Germinal center (tissue), 1 donor: ENCODE measurements at places on chromosomes 13 and 19.

DNA sequence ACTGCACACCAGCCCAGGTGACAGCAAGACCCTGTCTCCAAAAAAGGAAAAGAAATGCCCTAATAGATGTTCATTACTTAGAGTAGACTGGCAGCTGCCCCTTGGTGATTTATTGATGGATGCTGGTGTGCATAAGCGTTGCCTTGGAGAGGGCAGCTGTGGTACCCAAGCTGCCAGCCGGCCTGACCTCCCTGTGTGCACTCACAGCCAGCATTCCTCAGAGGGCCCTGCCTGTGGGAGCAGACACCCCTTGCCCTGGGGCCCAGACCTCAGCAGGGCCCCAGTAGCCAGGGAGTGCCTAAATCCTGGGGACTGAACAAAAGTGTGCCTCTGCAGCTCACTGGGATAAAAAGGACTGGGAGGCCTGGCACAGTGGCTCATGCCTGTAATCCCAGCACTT, 7.8 kb upstream of the ACTN4 start:
- no peak for DNase-seq

GRCh38 chr13:44904967-44905366, 84.3 kb downstream of the NUFIP1 start:
- no peak for DNase-seq

- DNase-seq, result no peak
Observed at GRCh38 chr19:10651851-10652250, 2.3 kb upstream of the ILF3 start.

GRCh38 chr19:39471756-39472536, 8.7 kb upstream of the TIMM50 start:
- no peak for DNase-seq

DNA sequence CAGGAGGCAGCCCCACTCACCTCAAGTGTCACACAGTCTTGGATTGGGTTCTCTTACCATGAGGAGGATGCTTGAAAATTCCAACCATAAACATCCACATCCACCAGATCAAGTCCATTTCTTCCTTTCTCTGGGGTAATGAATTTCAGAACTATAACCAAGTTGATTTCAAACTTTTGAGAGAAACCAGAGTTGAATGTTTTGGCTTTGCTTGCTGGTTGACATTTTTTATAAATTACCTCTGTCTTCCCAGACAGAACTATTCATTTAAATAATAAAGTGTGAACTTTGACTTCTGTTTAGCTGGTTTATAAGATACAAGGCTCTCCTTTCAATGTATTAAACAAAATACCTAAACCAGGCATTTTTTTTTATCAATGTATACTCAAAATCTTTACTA, 550.7 kb downstream of the KCTD12 start:
- no peak for DNase-seq

DNA sequence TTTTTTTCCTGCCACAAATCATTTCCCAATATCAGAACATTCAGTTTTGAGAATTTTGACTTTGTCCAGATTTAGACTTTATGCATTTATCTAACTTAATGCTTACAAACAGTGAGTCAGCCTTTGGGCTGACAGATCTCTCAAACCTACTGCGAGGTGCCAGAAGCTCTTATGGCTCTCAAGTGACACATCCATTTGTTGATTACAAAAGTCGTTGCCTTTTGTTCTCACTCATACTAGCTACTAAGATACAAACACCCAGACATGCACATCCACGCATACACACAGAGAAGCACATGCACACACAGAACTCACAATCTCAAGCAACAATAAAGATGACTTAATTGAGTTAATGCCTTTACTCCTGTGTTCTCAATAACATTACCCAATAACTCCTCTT, 1147.5 kb downstream of the DIAPH3 start:
- no peak for DNase-seq

- DNase-seq, result no peak
Observed at GRCh38 chr19:30070968-30071632, 129.1 kb downstream of the URI1 start.

DNA sequence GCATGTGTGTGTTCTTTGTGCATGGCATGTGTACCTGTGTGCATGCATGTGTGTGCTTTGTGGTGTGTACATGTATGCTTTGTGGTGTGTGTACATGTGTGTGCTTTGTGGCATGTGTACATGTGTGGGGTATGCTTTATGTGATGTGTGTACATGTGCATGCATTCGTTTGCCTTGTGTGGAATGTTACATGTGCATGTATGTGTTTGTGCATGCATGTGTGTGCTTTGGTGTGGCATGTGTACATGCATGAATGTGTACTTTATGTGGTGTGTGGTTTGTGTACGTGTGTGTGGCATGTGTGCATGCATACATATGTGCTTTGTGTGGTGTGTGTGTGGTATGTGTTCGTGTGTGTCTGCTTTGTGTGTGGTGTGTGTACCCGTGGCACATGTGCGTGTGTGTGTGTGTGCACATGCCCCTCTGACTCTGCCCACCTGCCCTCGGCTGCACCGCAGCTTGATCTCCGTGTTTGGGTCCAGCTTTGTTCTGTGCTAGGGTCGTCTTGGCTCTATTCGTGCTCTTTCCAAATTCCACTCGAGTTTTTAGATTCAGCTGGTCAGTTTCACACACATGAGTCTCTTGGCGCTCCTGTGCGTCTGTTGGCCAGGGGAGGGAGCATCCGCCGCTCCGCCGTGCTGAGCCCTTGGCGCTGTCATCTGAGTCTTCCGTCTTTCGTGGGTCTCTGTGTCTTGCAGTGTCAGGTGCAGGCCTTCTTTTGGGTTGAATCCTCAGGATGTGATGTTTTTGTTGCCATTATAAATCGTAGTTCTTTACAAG, 46.5 kb upstream of the TFDP1 start:
- no peak for DNase-seq

DNA sequence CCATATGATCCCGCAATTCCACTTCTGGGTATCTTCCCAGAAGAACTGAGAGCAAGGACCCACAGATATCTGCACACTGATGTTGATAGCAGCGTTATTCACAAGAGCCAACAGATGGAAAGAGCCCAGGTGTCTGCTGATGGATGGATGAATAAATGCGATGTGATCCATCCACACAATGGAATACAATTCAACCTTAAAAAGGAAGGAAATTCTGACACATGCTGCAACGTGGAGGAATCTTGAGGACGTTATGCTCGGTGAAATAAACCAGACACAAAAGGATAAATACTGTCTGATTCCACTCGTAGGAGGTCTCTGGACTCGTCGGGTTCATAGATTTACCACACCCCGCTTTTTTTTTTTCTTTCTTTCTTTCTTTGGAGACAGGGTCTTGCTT, 21.8 kb downstream of the ARHGEF18 start:
- no peak for DNase-seq

DNA sequence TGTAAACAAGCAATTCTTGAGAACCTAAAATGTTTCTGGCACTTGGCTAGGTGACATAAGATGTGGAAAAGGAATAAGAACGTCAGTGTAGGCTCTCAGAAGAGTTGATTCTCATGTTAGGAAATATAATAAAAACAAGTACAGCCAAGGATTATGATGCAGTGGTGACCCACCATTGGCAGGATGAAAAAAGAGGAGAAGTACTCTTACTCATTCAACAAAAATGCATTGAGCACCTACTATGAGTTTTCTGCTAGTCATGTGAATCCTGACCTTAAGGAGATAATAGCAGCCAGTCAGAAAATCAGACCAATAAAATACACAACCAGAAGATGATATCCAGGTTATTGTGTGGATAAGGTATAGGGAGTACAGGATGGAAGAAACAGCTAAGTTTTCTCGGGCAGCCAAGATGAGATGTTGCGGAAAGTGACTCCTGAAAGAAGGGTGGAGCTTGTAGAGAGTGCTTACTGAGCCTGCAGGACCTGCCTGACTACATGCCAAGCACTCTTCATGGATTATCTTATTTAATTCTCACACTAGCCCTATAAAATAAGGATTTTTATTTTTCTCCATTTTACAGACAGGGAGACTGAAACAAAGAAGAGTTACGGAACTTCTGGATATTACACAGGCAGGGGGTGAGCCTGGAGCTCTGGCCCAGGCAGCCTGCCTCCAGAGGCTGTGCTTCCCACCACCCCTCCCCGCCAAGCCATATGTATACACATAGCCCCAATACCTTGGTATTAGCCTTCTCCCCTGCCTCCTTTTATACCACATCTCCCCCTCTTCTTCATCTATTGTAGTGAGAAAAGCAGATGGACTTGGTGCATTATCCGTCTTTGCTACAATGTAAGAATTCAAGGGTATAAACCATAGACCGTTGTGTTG, 58.0 kb downstream of the TGDS start:
- no peak for DNase-seq

DNA sequence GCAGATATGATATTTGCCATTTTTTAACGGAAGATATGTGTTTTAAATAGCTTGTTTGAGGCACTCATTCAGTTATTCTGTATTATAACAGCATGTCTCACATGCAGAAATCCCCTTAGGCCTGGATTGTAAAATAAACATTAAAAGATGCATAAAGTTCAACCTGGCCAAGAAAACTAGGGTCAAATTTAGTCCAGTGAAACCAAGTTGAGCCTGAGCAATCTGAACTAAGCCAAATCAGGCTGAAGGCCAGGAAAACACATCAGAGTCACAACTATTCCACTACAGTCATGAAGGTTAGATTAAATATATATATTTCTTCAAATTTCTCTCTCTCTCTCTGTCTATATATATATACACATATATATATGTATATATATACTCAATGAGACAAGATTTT, 504.8 kb downstream of the SLITRK1 start:
- DNase-seq, result no peak

DNA sequence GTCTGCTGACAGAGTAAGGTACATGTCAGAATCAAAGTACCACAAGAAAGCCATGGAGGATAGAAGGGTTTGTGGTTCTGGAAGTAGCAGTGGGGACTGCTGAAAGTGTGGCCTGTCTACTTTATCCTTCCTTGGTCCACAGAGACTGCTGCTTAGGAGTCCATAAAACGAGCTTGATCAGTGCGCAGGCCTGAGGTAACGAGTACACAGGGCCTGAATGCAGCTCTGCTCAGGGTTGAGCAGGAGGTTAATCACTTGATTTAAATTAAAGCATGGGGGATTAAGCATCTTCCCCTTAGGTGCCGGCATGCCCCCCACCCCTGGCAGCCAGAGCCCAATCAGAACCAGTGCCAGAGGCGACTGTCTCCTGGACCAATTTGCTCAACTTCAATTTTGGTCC, 34.9 kb upstream of the WASF3 start:
- DNase-seq, result no peak

- DNase-seq, result no peak
Observed at GRCh38 chr19:52600639-52601024, 30.5 kb downstream of the ZNF701 start.

GRCh38 chr13:35210261-35210660, 266.2 kb downstream of the MAB21L1 start:
- no peak for DNase-seq

- no peak for DNase-seq
Observed at GRCh38 chr19:5857203-5858081, 6.2 kb upstream of the FUT3 start.

GRCh38 chr19:38731654-38732301, 12.5 kb downstream of the CAPN12 start:
- DNase-seq, result no peak

- peak; percentile 24 for DNase-seq
Observed at GRCh38 chr19:45668342-45668871, 386 bp downstream of the GIPR start.

- DNase-seq, result peak; percentile 32
Observed at GRCh38 chr13:50122455-50122854, 107.2 kb downstream of the KCNRG start.

DNA sequence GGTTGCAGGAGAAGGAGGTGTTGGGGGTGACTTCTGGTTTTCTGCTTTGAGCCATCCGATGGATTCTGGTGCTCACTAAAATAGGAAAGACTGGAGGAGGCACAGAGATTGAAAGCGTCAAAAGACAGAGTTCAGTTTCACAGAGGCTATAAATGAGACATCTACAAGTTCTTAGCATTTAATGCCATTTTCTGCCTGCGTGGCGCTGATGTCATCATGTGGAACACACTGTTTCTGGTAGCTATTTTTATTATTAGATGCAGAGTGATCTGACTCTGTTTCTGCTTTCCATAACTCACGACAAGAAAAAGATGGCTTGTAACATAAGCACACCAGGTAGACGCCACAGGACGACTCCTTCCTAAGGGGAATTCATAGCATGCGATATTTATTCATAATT, 3.3 kb upstream of the SLC39A3 start:
- no peak for DNase-seq
